ENCODE measurements at places on chromosomes 4 and X.

DNA sequence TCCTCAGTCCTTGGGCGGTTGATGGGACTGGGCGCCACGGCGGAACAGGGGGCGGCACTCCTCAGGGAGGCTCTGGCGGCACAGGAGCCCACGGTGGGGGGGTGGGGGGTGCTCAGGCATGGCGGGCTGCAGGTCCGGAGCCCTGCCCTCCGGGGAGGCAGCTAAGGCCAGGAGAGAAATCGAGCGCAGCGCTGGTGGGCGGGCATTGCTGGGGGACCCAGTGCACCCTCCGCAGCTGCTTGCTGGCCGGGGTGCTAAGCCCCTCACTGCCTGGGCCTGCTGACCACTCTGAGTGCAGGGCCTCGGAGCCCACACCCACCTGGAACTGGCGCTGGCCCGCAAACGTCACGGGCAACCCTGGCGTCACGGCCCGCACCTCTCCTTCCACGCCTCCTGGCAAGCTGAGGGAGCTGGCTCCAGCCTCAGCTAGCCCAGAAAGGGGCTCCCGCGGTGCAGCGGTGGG lies 164.9 kb upstream of the AGA start:
- no peak for DNase-seq

- DNase-seq = no peak
These were observed 350.9 kb upstream of the F9 start for GRCh38 chrX:139179592-139179991.

DNA sequence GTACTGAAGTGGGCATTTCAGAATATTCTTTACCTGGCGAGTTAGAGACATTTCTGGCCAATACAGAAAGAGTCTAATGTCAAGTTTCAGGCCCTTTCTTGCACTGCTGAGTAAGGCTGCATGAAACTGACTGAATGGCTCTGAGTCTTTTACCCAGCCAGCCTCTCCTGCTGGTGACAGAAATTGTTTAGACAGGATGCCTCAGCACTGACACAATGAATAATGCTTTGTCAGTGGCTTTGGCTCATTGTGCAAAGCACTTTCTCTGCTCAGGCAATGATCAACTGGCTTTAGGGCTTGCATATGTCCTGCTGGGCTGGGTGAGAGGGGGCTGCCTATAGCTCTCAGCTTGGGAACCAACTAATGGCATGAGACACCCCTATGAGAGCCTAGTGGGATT lies 45.5 kb downstream of the CLNK start:
- no peak for DNase-seq

DNA sequence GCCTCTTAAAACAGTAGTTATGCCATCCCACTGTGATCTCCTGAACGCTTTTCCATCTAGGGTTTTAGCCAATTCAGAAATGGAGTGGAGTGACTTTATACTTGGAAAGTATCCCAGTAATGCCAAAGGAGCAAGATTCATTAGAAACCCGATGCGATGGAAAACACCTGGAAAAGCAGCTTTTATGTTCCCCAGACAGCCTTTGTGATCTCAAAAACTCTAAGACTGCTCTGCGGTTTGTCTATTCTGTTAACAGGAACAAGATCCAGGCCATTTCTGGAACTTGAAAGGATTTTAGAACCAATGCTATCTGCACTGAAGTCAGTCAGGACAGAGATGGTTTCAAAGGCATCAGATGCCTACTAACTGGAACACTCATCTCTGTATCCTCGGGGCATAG lies 145.1 kb downstream of the APBB2 start:
- no peak for DNase-seq

DNA sequence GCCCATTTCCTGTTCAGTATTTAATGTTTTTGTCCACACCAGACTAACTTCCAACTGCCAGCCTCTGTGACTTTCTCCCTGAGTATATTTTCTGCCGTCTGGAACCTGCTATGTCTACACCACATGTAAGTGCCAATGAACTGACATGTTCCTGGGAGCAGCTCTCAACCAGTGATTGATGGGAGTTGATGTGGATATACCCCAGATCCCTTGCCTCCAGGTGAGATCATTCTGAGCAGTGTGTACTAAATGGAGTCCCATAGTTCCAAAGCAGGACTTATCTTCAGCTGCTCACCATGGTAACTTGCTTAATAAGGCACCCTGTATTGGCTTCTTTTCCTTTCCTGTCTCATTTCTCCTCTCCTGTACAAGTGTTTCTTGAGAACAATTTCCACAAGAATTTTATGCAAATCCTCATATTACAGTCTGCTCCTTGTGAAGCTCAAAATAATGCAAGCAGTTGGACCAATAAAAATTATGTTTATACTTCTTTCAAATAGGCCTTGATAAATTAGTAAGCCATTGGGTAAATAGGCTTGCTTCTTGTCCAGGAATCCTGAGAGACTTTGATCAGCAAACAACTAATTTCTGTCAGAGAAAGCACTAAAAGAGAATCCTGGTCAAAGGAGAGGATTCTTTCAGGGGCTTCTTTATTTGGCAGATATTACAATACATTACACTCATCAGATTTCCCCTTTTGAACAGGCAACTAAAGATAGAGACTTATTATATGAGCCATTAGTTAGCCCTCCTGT lies 911.7 kb upstream of the NDST4 start:
- no peak for DNase-seq

GRCh38 chr4:39877971-39878370 lies 99.7 kb downstream of the PDS5A start:
- no peak for DNase-seq

DNA sequence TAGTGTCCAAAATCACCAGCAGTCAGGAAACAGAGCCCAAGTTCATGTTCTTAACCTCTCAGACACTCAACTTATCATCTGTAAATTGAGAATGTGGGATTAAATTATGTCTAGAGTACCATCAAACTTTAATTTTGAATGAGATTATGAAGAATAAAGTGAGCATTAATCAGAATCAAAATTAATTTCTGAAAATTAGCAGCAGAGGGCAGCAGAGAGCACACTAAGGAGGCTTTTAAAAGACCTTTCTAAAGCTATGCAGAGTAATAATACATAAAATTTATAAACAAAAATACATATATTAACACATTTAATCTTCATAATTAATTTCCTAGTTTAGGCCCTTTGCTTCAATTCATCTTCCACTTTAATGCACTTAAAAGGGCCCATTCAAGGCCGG lies 7.1 kb downstream of the TASL start:
- DNase-seq = no peak

DNA sequence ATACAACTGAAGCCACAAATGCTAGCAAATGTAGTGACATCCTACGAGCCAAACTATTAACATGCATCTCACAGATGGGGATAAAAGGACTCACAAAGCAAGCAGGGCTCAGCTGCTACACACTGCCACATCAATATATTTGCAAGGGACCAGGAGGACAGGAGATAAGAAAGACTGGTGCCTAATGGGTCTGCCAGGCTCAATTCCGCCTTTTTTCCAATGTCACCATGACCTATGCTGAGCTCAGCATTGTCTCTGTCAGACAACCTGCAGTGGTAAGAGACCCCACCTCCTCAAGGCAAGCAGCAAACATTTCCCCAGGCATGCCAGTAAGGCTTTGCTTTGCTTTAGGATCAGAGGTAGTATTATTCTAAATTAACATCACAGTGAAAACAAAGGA lies 435 bp downstream of the DCX start:
- DNase-seq = no peak

DNA sequence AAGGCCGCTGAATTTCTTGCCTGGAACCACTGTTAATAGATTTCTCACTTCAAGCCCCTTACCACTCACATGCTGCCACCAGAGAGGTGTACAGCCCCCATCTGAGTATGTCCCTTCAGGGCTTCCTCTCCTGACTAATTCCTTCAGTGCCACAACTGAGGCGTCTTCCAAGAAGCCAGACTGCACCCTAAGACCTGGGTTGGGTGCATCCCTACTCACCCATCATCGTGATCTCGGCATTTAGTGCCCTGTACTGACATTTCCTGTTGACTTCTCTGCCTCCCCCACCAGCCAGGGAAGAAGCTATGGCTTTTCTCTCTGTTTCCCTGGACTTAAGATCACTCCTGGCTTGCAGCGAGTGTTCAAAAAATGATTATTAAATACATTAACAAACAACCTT lies 40.4 kb upstream of the MAP3K15 start:
- DNase-seq = no peak

GRCh38 chrX:21632027-21632426 lies 26.1 kb downstream of the KLHL34 start:
- DNase-seq = no peak

- DNase-seq = peak; percentile 70
These were observed 64.7 kb downstream of the TBC1D14 start for GRCh38 chr4:6974138-6974848.

DNA sequence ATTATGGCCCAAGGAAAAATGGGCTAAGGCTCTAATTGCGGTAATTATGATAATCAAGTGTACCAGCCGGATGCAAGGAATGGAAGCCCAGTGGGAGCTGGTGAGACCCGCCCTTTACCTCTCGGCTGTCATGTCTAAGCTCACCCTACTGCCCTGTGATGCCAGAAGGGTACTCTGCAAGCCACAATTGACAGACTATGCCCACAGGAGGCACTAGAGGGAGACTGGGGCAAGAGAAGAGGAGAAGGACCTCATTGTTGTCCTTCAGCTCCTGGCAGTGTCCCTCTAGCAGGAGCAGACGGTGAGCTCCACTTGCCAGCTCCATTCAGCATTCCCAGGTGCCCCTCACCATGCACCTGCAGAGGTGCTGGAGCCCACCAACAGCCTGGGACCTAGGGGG lies 141.8 kb downstream of the SMIM20 start:
- no peak for DNase-seq

GRCh38 chrX:115214151-115214550 lies 19.7 kb downstream of the LRCH2 start:
- DNase-seq = no peak

DNA sequence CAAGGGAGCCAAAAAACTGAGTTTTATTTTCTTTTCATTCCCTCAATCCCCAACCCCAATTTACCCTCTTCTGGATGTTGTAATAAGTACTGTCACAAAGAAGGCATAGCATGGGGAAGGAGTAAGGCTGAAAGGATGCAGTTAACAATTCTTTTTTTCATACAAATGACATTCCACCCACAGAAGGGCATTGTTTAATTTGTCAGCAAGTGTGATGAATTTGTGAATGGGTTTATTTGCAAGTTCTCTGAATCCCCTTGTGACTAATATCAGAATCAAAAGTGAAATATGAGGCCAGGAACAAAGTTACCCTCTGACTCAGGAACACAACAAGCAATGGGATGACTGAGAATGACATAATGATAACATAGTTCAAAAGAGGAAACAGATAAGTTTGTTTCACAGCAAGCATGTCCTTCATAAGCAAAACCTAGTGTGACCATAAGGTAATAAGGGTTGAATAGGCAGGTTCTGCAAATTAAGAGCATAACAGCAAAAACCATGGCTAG lies 2.1 kb downstream of the GEMIN8 start:
- no peak for DNase-seq

DNA sequence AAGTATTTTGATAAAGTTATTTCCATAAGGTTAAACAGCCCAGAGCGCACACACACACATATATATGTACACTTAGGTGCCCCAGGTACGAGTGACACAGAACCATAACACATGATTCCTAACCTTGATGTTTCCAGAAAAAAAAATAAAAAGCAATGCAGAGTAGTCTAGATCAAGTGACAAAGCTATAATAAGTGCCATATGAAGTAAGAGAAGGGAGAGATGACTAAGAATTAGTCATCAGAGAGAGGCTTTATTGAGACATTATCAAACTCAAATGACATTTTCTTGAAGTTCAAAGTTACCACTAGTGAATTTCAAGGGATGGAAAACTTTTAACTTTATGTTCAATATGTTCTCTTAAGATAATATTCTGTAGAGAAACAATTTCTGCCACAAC lies 215.0 kb downstream of the HTR2C start:
- no peak for DNase-seq

DNA sequence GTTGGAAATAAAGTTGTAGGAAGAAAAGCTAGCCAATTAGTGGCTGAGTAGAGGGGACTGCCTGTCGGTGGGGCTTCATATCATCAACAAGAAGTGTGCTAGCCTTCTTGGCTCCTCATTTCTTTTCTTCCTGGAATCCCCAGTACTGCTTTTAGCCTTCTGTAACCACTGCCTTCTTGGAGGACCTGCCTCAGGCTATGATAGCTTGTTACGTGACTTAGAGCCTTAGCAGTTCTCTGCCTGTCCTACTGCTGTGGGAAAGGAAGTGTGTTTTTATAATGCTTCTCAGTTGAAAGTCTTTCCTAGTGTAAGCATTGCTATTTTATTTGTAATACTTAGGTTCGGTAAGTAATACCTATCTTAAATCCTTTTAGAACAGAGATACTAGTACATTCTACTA lies 61.9 kb downstream of the LARP1B start:
- DNase-seq = no peak

DNA sequence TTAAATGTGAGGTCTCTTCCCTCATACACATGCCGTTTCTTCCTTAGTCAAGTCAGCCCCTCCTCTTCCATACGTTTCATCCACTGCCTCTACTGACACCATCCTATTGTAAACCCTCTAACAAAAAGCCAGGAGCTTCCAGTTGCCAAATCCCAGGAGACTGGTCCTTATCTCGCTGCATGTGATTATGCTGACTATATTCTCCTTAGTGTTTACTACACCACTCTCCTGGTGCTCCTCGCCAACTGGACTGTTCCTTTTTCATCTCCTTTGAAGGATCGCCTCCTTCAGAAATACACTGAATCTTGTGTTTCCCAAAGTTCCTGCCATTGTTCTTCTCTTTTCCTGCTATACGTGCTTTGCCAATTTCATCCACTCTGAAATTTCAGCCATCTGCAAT lies 27.7 kb downstream of the MAML3 start:
- DNase-seq = no peak

GRCh38 chr4:171650543-171650942 lies 162.7 kb upstream of the GALNTL6 start:
- DNase-seq = no peak

DNA sequence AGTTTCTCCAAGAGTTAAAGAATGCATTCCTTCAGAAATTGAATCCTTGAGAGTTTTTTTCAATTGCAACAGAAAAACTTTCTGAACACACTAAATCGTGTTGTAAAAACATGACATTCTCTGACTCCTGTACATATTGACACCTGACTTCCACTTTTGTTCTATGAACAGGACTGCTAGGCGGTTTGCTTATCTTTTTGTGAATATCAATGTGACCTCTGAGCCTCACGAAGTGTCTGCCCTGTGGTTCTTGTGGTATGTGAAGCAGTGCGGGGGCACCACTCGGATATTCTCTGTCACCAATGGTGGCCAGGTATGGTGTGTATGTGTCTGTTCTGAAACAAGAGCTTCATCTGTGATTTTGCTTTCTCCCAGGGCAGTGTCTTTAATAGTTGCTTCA lies 71.9 kb downstream of the MAOA start:
- DNase-seq = no peak

GRCh38 chrX:54978448-54978847 lies 15.5 kb downstream of the PFKFB1 start:
- DNase-seq = no peak

GRCh38 chrX:83916525-83916924 lies 55.6 kb downstream of the CYLC1 start:
- DNase-seq = no peak

- no peak for DNase-seq
These were observed 53.7 kb upstream of the TADA2B start for GRCh38 chr4:6989331-6989923.

- DNase-seq = no peak
These were observed 15.9 kb downstream of the KLF3 start for GRCh38 chr4:38679921-38680320.

GRCh38 chrX:123256378-123256777 lies 72.3 kb downstream of the GRIA3 start:
- DNase-seq = no peak

- DNase-seq = no peak
These were observed 649.7 kb downstream of the GRID2 start for GRCh38 chr4:92953462-92953861.
